ENCODE measurements at places on chromosomes 4 and X.

GRCh38 chr4:23234018-23234417 lies 541.3 kb downstream of the GBA3 start:
- DNase-seq, result no peak

- DNase-seq, result no peak
These were observed 2.1 kb upstream of the ZNF518B start for GRCh38 chr4:10459305-10459704.

DNA sequence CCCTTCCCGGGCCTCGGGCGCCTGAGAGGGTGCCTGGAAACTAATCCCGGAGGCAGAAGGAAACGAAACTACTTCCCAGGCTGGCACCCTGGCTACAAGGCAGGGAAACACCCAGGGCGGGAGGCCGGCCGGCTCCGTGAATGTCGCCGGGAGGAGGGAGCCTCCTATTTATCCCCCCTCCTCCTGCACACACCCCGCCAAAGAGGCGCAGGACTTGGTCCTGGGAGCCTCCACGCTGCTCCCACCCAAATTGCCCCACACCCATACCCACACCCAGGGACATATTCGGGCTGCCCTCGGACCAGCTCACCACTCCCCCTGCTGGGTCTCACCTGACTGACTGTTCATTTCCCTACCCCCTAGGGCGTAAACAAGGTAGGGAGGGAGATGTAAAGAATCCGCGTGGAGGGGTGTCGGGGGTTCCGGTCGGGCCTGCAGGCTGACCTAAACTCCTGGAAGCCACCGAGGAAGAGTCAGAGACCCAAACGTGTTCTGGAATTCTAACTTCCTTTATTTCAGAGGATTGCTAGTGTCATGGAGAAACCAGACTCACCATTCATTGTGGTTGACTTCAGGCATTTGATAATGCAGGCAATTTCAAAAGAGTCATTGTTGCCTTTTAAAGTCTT lies at the start of gene BTC:
TSS of gene BTC (minus strand) at position 142 of the 629 bp plus-strand sequence. CDS start 198 bp downstream, outside the sequence.
- no peak for DNase-seq

DNA sequence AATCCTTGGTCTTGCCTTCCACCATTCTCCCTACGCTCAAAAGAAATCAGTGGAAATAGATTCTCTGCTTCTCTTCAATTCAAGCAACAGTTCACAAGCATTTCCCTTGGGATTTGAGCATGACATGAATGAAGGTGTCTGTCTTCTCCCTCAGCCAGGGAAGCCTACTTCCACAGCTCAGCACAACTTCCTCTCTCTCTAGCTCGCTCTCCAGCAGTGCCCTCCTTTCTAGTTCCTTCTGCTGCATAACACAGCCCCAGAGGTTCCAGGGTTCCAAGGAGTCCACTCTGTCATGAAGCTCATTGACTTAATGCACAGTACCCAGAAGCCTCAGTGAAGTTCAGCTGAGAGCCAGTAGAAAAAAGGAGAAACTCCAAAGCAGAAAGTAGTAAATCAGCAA lies 81.3 kb downstream of the PLS3 start:
- no peak for DNase-seq

GRCh38 chr4:120025516-120025915 lies 41.1 kb downstream of the MAD2L1 start:
- DNase-seq, result no peak

- no peak for DNase-seq
These were observed 139.4 kb downstream of the PJA1 start for GRCh38 chrX:69025802-69026301.

DNA sequence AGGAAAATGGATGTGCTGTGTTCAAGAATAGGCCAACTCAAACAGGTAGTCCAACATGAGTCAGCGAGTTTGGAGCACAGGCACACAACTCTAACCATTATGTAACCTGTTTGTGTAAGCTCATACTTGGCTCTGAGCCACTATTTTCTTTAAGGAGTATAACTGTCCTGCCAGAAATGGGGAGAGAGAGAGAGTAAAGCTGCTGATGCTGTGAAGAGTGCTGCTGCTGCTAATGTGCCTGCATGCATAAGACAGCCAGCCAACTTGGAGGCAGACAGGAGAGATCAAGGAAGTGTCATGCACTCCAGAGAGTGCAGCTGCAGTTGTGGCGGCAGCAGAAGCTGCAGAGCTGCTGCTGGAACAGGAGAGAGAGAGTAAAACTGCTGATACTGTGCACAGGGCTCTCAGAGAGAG lies 11.7 kb upstream of the STATH start:
- DNase-seq, result no peak

DNA sequence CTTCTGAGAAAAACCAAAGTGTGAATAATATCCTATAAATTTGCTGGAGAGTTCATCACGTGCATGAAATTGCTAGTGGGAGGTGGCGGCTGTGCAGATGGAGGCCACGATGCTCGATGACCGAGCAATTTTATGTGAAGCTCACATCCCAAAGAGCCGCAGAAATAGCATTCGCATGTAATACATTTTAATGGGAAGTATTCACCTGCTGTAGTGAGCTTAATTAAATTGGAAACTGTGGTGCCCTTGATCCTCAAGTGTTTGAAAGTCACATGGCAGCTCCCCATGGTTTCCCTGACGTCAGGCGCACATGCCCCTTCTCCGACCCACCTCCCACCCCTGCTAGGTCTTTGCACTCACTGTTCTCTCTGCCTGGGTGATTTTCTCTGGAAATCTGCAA lies 136.8 kb downstream of the STK32B start:
- no peak for DNase-seq

Measured in T follicular helper cell (primary cell).